ENCODE measurements at places on chromosomes 5 and 9.

GRCh38 chr5:31130676-31131075 lies 62.8 kb upstream of the CDH6 start:
- DNase-seq = no peak

- no peak for DNase-seq
Measured at GRCh38 chr5:65708145-65708544, 13.8 kb downstream of the SGTB start.

- no peak for DNase-seq
Measured at GRCh38 chr5:176527246-176528222, 9.7 kb downstream of the RNF44 start.

DNA sequence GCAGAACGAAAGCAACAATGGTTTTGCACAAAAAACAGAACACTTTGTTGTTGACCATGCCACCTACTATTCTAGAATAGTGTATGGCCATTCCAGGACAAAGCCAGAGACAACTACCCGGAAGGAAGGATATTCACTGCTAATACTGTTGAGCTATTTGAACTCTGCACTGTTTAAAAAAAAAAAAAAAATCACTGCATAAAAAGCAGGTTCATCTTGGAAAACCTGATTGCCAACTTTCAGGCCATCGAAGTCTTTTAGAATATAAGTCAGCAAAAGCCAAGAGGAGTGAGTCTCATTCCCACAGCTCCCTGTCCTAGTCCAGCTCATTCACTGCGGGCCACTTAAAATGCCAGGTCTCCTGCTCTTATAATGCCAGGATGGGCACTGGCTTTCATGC lies 4.0 kb downstream of the ENC1 start:
- no peak for DNase-seq

DNA sequence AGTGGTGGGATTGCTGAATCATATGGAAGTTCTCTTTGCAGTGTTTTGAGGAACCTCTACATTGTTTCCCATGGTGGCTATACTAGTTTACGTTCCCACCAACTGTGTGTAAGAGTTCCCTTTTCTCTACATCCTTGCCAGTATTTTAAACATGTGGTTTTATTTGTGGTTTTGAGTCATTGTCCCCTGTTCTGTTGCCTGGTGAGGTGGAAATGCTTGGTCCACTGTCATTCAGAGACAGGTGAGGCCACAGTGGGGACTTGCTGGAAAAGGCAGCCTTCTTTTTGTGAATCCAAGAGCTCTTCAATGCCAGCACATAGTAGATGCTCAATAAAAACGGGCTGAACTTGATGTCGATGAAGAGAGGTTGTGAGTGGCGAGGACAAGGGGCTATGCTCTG lies 44.2 kb downstream of the SH3PXD2B start:
- no peak for DNase-seq

GRCh38 chr5:133552925-133553525 lies 59.3 kb downstream of the FSTL4 start:
- DNase-seq = peak; percentile 16

GRCh38 chr9:135043345-135043744 lies 44.1 kb upstream of the OLFM1 start:
- no peak for DNase-seq

GRCh38 chr9:81558091-81558830 lies 131.1 kb downstream of the TLE1 start:
- DNase-seq = peak; percentile 79

DNA sequence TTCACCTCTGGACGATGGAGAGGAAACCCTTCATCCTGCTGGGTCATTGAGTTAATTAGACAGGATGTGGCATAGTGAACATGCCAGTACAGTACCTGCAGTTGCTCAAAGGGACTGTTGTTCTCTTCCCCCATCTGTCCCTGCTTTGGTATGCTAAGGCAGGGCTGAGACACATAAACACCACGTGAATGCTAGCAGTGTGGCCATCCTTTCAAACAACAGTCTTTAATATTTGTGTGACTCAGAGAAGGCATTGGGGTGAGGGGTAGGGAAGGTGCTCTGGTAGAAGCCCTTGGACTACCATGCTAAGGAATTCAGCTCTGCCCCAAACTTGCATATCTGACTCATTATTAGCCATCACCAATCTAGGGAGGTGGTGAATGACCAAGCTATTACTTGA lies 180.2 kb upstream of the ZNF618 start:
- no peak for DNase-seq

DNA sequence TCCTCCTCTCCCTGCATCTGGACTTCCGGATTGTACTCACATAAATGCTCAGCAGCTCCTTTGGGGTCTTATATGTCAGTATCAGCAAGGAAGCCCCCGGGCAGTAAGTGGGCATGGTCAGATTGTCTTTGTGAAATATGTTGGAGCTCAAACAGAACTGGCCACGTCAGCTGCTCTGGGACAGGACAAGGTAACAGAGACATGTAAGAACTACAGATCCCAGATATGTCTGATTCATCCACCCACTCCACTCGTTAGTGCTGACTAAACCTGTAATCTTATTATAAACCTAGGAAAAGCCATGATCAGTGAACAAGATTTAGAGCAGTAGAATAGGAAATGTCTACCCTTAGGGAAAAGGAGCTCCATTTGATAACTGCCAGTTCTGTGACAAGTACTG lies 561.8 kb downstream of the CETN3 start:
- no peak for DNase-seq

DNA sequence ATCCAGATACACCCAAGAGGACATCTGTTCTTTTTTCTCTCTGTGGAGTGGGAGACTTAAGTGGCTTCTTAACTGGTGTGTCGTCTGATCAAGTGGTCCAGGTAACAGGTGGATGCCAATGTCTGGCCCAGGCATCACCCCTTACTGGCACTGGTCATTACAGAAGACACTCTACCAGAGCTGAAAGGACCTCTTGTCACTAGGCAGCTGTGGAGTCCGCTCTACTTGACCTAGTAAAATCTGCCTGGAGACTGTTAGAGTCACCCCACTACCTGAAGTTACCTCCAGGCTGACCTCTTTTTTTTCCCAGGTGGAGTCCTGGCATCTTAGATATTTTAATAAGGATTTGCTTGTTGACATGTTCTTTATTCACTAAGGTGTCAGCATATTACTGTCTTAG lies 22.5 kb downstream of the FXN start:
- no peak for DNase-seq

GRCh38 chr5:59097116-59097515 lies 514.2 kb downstream of the RAB3C start:
- no peak for DNase-seq

GRCh38 chr9:110579862-110580219 lies 300 bp upstream of the SVEP1 start:
- DNase-seq = no peak

GRCh38 chr9:135519179-135519971 lies 1.9 kb upstream of the LCN1 start:
- DNase-seq = no peak

DNA sequence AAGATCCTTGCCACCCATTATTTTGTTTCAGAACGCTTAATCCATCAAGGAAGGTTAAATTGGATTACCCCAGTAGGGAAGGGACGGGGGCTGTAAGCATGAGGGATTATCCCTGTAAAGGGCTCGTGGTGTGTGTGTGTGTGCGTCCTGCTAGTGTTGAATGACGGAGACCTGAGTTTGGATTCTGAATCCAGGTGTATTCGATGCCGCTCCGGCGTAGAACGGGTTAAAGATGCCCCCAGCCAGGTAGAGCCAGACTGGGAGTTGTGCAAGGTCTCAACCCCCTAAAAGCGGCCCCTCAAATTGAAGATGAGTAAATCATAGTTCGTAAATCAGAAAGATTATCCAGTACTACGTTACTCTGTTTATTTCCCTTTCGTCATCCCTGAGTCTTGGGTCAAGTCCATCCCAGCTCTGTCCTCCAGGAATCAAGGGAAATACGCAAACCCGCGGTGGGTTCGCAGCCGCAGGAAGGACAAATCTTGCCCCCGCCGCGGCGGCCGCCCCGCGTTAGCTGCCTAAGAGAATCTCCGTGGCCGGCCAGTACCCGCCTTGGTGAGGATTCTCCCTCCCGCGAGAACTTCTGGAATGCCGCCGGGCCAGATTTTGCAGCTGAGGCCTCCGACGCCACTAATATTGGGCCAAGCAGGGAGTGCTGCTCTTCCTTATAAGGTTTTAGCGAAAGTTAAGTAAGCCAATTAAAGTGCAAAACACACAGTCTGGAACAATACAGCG lies 586 bp upstream of the MTAP start:
- DNase-seq = peak; percentile 70

- no peak for DNase-seq
Measured at GRCh38 chr5:81161012-81161601, 72.0 kb upstream of the CKMT2 start.

DNA sequence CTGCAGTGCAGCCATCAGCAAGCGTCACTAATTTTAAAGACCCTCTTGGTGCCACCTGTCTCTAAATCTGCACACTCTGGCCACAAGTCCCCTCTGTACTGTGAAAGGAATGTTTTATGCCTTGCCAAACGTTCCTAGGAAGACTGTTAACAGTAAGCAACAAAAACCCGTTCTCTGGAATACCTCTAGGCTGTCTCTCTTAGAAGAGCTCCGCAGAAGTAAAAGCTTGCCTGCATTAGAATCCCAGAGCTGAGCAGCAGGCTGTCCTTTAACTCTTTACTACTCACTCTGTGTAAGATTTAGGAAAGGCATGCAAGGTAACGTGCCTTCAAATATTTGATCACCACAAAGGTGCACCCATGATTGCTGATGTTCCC lies 53.9 kb upstream of the C9orf72 start:
- no peak for DNase-seq

DNA sequence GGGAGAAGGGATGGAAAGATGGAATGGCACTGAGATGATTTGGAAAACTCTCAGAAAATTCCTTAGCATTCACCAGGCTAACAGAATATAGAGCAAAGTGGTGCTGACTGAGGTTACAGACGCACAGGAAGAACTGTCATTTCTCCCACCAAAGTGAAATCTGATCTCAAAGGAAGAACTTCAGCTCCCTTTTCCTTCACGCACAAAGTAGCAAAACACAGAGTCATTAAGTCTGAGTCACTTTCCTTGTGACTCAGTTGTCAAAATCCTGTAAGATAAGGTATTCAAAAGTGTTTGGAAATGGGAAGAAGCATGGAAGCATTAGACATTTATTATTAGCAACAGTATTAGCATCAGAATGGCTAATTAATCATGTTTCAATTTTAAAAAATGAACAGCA lies 11.7 kb downstream of the MPDZ start:
- DNase-seq = no peak

GRCh38 chr5:851553-851952 lies 767 bp upstream of the ZDHHC11 start:
- no peak for DNase-seq

DNA sequence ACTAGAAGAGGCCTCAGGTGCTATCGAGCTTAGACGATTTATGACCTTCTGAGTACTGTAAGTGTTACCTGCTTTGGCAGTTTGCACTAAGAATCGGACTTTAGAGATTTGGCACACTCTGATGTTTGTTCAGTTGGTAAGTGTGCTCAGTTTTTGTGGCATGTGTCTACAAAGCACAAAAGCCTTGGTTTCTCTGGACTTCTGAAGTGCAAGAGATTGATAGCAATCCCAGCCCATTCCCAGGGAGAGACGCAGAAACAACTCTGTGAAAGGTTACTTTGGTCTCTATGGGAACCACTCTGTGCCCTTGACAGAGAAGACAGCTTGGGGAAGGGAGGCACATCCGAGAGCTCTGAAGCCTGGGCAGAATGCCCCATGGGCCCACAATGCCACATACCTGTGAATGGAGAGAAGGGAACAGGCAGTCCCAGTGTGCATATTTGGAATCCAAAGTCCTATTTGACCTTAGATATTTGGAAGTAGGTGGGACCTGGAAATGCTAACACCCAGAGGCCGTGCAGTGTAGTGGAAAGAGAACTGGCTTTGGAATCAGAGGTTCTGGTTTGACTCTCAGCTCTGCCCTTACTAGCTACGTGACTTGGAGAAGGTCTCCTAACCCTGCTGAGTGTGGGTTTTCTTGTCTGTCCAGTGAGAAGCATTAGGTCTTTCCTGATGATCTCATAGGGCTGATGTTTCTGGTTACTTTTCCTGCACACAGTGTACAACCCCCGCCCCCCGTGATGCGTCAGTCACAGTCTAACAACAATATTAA lies 194.3 kb upstream of the VLDLR start:
- DNase-seq = no peak

DNA sequence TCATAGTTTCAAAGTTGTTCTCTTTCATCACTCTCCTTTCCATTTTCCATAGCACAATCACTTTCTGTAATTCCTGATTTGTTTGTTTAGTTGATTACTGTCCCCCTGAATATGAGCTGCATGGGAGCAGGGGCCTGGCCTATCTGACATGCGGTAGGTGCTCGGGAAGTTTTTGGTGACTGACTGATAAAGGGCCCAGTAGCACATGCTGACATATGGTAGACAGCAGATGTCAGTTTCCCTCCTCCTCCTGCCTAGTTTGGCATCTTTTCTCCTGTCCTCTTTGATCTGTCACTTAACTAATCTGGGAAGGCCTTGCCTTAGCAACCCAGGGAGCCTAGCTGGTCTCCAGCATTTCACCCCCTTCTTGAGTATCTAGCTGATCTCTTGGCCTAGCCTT lies 14.4 kb downstream of the GALNT12 start:
- DNase-seq = no peak

GRCh38 chr5:74042959-74043358 lies 417.0 kb downstream of the ARHGEF28 start:
- no peak for DNase-seq

DNA sequence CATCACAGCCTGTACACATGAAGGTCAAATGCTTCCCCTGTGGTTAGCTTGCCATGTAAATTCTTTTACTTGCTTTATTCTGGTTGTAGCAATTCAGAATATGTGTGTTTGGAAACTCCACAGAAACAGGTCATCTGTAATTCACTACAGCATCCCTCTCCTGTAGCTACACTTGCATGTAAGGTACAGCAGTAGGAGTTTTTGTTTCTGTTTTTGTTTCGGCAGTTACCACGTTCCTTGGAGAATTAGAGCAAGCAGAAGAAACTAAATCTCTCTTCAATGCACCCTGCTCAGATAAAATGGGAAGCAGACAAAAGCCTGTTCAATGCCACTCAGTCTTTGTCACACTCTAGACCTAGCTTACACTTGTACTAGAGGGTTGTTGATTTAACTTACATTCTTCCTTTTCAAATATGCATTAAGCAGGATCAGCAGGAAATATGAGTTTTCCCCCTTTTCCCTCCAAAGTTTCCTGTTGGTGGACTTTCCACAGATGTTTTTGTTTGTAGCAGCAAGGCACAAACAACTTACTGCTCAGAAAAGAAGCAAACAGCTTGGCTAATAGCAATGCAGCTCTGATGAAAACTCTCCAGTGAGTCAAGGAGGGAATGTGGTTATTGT lies 80.9 kb downstream of the YIPF5 start:
- no peak for DNase-seq

- no peak for DNase-seq
Measured at GRCh38 chr9:784916-785315, 56.6 kb upstream of the DMRT1 start.
